ENCODE measurements at places on chromosomes 3 and 15.

- DNase-seq: no peak
Measured at GRCh38 chr3:149604125-149604875, 53.5 kb downstream of the WWTR1 start.

DNA sequence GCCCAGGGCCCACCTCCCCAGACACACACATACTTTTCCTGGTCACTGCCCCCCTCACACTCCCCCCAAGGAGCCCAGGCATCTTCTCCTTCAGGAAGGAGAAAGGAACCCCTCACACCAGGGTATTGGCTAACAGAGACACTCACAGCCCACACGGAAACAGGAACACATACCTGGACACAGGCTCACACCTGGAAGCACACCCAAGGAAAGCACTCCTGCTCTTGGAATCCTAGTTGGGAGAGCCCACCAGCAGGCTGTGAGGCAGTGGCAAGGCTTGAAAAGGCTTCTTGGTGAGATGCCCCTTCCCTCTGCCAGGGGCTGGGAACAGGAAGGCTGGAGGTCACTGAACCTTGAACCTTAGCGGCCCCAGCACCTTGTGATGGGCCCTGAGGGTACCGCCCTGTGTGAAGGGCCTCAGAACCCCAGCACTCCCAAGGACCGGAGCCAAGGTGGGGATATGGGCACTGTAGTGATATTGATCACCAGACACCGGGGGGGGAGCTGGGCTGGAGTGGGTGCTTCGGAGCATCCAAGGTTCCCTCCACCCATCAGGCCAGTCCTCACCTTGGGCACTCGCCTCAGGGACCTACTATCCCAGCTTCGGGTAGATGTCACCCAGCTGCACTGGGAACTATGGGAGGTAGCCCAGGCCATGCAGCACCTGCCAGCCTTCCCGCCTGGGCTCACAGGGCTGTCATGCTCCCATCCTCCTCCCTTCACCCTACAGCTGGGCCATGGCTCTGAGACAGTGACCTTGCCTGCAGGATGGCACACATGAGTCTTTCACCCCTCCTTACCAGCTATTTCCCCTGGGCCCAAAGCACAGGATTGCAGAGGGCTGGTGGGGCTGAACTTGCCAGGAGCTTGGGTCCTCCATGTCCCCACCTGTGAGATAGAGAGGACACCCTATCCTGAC lies 16.4 kb downstream of the MYL3 start:
- DNase-seq: no peak

- no peak for DNase-seq
Measured at GRCh38 chr3:159760046-159760445, 228.6 kb upstream of the IL12A start.

GRCh38 chr15:73069109-73069508 lies 16.8 kb downstream of the NEO1 start:
- no peak for DNase-seq

GRCh38 chr3:126364731-126365301 lies 7.6 kb upstream of the KLF15 start:
- DNase-seq: no peak

- no peak for DNase-seq
Measured at GRCh38 chr15:91916051-91916450, 62.5 kb downstream of the SLCO3A1 start.

DNA sequence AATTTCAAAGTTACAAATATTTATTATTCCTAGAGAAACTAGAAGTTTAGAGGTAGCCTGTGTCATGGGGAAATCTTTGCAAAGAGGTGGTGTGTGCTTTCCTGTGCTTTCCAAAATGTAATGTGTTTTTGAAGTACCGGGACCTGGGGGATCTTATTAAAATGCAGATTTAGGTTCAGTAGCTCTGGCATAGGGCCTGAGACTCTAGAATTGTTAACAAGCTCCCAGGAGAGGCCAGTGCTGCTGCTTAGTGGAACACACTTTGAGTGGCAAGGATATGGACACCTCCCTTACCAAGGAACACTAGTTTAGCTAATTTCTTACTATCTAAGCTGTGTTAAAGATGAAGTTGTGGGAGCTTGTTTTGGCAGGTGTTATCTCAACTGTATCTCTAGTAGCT lies 428.9 kb downstream of the VGLL3 start:
- DNase-seq: no peak

GRCh38 chr15:34993877-34994276 lies 5.8 kb upstream of the ZNF770 start:
- no peak for DNase-seq

DNA sequence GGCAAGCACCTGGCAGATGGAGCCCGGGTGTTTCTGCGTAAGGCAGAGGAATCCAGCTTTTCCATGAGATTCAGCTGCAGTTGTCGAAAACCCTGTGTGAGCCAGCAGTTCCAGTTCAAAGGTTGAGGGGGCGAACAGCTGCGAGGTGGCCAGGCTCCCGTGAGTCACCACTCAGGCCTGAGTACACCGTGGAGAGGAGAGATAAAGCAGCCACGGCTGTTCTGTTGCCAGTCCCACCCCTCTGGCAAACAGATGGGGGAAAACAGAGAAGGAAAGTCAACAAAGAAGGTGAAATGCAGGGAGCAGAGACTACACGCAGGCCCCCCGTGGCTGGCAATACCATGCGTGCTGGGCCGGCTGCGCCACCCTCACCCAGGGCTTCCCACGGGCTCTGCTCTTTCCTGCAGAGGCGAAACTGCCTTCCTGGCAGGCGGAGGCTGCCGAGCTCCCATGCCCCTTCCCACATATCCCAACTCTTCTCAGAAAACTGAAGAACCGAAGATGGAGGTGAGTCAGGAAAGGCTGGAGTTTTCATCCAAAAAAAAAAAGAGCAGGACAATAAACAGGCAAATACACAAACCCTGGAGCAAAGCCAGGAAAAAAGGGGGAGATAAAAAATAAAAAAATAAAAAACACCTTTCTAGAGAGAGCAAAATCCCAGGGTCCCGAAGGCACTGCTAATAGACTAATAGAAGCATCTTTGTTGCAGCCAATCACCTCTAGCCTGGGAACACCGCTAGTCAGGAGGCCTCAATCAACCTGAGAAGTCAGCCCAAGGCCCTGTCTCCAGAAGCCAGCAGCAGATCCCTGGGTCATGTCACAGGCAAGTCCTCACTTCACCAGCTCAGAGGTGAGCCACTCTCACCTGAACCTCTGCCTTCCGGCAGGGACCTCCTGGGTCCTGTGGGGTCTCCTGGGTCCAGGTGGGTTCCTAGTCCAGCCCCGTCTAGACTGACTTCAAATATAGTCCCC lies 37.7 kb downstream of the FAM174B start:
- DNase-seq: no peak

- DNase-seq: no peak
Measured at GRCh38 chr3:28743271-28743670, 394.6 kb upstream of the AZI2 start.

GRCh38 chr3:172679599-172679998 lies 31.3 kb downstream of the NCEH1 start:
- no peak for DNase-seq

DNA sequence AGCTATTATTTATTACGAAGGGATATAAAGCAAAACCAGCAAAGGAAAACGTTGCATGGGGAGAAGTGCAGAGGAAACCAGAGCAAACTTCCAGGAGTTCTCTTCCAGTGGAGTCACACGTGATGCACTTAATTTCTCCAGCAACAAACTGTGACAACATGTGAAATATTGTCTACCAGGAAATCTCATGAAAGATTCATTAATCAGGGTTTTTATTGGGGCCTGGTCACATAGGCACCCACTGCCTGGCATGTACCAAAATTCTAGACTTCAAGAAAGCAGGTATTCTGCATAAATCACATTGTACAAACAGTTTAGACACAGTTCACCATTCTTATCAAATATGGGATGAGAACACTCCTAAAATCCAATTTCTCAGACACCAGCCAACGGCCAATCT lies 5.4 kb upstream of the TFG start:
- DNase-seq: no peak

- no peak for DNase-seq
Measured at GRCh38 chr15:76330080-76330680, 6.4 kb upstream of the ISL2 start.

- no peak for DNase-seq
Measured at GRCh38 chr3:11545186-11545851, 98.4 kb downstream of the VGLL4 start.

Measured in stimulated activated CD8-positive, alpha-beta memory T cell treated with anti-CD3 and anti-CD28 coated beads, Interleukin-7, amount 100 ng/mL, for 24 hours (primary cell).